Activated CD4-positive, alpha-beta T cell treated with anti-CD3 and anti-CD28 coated beads, Interleukin-2, amount 50 U/mL, for 24 hours (primary cell): ENCODE measurements at places on chromosomes 6 and 20.

GRCh38 chr6:122918714-122919113, 77.3 kb upstream of the CLVS2 start:
- no peak for DNase-seq

- no peak for DNase-seq
Measured at GRCh38 chr20:4950437-4950836, 50.9 kb downstream of the SLC23A2 start.

DNA sequence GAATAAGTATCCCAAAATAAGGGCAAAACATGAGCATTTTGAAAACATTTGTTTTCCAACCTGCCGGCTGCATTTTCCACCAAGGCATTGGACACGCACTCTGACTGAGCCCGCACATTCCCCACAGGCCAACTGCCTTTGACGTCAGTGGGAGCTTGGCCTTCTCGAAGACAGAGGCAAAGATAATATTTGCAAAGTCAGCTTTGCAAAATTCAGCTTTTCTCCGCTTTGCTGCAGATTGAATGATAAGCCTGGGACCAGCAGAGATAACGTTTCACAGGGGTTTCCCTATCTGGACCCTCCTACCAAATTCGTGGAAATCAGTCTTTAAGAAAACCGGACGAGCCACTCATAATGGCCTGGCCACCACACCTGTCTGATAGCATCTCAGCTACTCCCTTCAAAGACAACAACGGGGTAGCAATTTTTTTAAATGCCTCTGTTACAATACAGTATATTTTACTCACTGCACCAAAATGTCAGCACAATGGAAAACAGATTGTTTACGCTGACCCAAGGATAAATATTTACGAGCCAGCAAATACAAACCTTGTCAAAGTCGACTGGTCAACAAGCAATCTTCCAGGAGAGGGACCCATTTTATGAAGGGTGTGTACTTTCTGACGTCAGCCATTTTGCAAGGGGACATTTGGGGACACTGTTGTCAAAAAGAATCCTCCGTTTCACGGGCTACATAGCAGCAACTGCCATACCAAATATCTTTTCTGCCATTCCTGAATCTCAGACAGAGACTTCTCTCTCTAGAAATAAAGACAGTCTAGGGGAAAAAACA, 100.5 kb downstream of the TFAP2A start:
- DNase-seq = no peak

DNA sequence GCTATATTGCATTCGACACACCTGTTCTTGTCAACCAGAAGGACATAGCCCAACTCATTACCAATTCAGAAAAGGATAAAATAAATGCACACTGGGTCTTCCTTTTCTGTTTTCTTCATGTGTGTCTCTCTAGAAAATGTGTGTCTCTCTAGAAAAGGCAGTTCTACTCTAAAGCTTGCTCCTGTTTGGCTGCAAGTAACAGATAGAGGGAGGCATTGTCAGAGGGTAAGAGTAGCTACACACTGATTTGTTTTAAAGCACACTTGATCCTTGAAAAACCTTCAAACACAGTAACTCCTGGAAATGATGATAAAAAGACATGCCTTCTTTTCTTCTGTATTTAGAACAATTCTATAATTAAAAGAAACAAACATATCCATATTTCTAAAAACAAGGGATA, 21.3 kb downstream of the GRM1 start:
- no peak for DNase-seq

DNA sequence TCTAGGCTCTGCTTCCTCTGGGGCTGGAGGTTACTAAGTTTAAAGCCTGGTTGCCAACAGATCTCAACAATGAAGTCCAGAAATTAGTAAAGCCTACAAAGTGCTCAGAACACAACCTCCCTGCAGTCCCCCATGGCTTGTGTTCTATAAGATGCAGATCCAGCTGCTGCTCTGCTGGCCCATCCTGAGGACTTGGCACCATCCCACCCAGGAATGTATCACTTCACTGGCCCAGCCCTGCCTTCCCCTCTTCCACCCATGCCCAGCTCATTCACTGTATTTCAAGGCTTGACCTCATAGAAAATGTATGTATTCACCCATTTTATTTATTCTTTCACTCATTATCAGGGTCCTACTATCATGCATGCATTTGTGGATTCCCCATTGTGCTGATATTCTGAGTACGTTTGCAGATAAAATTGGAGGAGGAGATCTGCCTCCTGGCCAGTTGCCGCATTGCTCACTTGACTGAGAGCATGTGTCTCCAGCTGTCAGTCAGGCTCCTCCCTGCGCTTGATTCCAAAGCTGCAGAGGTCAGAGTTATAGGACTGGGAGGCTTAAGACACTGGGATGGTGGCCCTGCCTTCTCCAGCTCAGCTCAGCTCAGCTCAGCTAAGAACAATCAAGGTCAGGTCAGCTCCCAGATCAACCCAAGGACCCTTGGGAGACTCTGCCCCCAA, 104.8 kb downstream of the MAFB start:
- DNase-seq = no peak

DNA sequence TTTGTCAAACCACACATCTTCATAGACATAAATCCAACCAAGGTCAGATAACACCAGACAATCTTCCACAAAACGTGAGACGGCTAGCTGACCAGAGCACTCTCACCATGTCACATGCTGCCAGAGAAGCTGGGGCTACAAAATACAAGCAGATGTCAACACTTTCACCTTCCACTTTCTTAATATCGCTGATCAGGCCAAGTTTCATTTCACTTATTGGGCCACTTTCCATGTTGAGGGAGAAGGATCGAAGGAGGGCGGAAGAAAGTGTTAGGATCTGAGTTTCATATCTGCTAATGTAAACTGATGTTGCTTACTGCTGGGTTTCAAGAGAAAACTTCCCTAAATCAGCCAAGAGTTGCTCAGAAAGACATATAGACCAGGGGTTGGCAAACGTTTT, 177.0 kb upstream of the PRDM1 start:
- DNase-seq = no peak

GRCh38 chr6:7732228-7732627, 6.3 kb downstream of the BMP6 start:
- no peak for DNase-seq

DNA sequence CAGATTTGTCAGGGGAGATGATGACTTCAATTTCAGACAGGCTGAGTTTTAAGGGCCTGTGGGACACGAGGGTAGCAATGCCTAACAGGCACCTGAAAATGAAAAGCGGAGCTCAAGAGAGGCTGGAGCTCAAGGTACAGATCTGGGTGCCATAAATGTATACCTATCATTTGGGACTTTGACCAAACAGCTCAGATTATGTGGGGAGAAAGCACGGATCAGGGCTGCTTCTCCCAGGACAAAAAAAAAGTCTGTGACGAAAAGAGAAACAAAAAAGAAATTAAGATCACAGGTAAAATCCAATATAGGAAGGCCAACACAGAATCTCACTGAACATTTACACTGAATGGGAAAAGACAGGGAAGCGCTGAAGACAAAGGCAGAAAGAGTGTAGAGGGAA, 1.9 kb downstream of the PRELID3B start:
- DNase-seq = no peak
